ENCODE measurements at places on chromosomes 1 and 21.

- DNase-seq, result no peak
Measured at GRCh38 chr1:39128959-39129358, 75.5 kb upstream of the MACF1 start.

DNA sequence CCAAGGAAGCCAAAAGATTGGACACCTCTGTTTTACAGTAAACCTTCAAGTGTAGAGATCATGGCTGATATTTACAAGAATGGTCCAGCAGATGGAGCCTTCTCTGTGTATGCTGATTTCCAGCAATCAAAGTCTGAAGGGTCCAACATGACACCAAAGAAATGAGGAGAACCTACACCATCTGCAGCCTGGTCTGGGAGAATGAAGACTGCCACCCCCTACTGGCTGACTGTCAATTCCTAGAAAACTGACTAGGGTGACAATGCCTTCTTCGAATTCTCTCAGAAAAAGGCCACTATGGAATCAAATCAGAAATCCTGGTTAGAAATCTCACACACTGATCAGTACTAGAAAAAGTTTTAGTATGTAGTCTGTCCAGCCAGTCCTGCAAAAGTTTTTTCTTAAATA lies 83.3 kb downstream of the CDC42BPA start:
- DNase-seq, result no peak

GRCh38 chr1:168531615-168532345 lies 12.0 kb downstream of the XCL2 start:
- no peak for DNase-seq

- DNase-seq, result no peak
Measured at GRCh38 chr1:31371121-31371959, 1.5 kb downstream of the FABP3 start.

GRCh38 chr21:44701023-44701400 lies 4.0 kb downstream of the KRTAP10-12 start:
- no peak for DNase-seq

- DNase-seq, result no peak
Measured at GRCh38 chr1:77383236-77383635, 101.4 kb downstream of the AK5 start.
